ENCODE measurements at places on chromosomes 3 and 15. TPM values are rescaled to one million over a fixed set of nuclear protein-coding genes. Genes with fewer than 3 reads are reported as not detected.

- no peaks in the 10 kb centered on the region for H3K27me3 ChIP-seq
- peaks cover 30% of the 10 kb centered on the region for H3K4me1 ChIP-seq
- H3K4me3 ChIP-seq: no peak overlapping the region
These were observed 945.1 kb downstream of the OTOL1 start for GRCh38 chr3:162441716-162442115.

GRCh38 chr15:80568298-80568697 lies 126.8 kb upstream of the ABHD17C start:
- DNase-seq: peak; percentile 17
- H3K4me1 ChIP-seq: peaks cover 33% of the 10 kb centered on the region
- H3K27ac ChIP-seq: peak overlapping the region; percentile 55
- H3K36me3 ChIP-seq: peaks cover 5% of the 10 kb centered on the region

DNA sequence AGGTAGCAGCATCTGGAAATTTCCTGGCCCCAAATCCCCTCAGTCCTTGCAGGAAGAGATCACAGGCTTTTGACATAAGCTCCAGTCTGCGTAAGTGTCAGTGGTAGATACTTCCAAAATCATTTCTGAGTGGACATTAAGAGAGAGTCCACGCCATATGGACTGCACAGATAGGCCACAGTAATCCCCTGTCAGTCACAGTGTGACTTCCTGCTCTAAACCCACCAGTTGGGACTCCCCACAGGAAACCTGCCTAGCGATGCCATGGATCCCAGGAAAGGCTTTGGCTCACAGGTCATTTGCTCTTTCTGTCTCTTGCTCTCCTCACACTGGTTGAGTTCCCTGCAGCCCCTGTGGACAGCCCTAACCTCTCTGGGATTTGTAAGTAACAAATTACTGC lies 28.8 kb upstream of the MKRN3 start:
- no peak for DNase-seq
- H3K4me1 ChIP-seq: no peaks in the 10 kb centered on the region
- 0 out of 2 replicates have a peak, but pooled peaks cover 4% of the 10 kb centered on the region for H3K36me3 ChIP-seq
- no peaks in the 10 kb centered on the region for H3K27me3 ChIP-seq
- no peak overlapping the region for H3K27ac ChIP-seq
- H3K4me3 ChIP-seq: no peak overlapping the region

DNA sequence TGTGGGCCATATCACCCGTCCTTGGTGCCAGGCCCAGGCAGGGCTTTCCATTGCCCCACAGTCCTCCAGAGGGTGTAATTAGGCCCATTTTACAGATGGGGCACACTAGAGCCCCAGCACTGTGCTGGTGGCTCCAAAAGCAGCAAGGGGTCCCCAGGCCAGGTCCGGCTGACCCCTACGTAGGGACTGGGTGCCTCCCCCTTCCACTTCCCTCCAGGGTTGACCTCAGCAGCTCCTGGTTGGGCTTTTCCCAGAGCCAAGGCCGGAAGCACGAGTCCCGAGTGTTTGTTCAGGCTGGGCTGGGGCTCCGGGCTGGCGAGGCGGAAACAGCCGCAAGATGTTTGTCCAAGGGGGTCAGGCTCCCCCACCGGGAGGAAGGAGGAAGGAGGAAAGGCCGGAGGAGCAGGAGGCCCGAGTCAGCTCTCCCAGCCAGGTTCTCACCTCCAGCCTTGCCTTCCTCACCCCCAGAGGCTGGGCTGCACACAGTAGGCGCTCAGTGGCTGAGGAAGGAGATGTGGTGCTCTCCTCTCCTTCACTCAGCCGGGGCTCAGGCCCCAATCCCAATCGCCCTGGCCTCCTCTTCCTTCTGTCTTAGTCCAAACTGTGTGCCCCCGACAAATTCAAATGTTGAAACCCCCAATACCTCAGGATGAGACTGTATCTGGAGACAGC lies 17.1 kb upstream of the PLXND1 start:
- H3K4me3 ChIP-seq: no peak overlapping the region
- no peak for DNase-seq
- H3K4me1 ChIP-seq: peaks cover 45% of the 10 kb centered on the region
- no peaks in the 10 kb centered on the region for H3K36me3 ChIP-seq
- peaks cover 3% of the 10 kb centered on the region for H3K27me3 ChIP-seq
- no peak overlapping the region for H3K27ac ChIP-seq

DNA sequence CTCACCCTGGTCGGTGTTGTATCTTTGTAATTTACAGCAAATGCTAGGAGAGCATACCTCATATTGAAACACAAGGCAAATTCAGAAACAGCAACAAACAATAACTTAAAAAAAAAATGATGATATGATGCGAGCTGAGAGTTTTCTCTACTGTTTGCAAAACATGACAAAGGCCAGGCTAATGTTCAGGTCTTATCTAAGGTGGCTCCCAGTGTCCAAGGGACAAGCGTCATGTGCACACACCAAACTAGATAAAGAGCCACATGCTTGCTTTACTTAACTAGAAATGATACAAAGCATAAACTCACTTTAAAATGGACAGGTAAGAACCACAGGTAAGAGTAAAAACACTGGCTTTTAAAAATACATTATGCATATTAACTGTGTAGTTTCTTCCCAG lies 375.9 kb downstream of the FOXP1 start:
- peaks cover 20% of the 10 kb centered on the region for H3K4me1 ChIP-seq
- no peak overlapping the region for H3K4me3 ChIP-seq
- no peak overlapping the region for H3K27ac ChIP-seq
- H3K36me3 ChIP-seq: 0 out of 2 replicates have a peak, but pooled peaks cover 6% of the 10 kb centered on the region
- no peak for DNase-seq
- H3K27me3 ChIP-seq: no peaks in the 10 kb centered on the region

DNA sequence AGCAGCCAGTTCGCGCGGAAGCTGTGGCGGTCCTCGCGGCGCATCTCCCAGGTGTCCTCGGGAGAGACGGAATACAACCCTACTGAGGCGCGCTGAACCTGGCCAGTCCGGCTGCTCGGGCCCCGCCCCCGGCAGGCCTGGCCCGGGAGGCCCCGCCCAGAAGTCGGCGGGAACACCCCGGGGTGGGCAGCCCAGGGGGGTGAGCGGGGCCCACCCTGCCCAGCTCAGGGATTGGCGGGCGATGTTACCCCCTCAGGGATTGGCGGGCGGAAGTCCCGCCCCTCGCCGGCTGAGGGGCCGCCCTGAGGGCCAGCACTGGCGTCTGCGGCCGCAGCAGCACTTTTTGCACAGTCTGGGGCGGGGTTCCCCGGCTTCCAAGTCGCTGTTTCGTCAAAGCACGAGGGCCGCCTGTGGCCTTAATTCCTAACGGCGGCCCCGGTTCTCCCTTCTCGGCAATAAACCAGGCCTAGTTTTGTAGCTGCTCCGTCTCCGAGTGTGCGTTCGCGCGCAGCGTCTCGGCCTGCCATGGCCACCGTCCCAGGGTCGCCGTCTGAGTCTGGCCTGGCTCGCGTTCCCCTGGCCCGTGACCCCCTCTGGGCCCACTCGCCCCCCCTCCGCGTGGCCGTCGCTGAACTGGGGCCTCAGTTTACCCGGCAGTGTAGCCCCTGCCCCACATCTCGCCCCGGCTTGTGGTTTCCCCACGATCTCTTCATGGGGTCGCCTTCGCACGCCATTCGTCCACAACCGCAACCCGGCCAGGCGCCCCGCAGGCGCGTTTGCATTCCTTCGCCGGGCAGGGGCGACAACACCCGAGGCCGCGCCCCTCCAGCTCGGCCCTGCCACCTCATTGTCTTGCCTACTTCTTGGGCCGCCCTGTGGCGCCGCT lies 30.0 kb downstream of the NBEAL2 start:
- DNase-seq: peak; percentile 81
- peaks cover 13% of the 10 kb centered on the region for H3K27me3 ChIP-seq
- 0 out of 2 replicates have a peak, but pooled peaks cover 9% of the 10 kb centered on the region for H3K36me3 ChIP-seq
- no peaks in the 10 kb centered on the region for H3K4me1 ChIP-seq
- peak overlapping the region; percentile 84 for H3K27ac ChIP-seq
- peak overlapping the region; percentile 75 for H3K4me3 ChIP-seq

DNA sequence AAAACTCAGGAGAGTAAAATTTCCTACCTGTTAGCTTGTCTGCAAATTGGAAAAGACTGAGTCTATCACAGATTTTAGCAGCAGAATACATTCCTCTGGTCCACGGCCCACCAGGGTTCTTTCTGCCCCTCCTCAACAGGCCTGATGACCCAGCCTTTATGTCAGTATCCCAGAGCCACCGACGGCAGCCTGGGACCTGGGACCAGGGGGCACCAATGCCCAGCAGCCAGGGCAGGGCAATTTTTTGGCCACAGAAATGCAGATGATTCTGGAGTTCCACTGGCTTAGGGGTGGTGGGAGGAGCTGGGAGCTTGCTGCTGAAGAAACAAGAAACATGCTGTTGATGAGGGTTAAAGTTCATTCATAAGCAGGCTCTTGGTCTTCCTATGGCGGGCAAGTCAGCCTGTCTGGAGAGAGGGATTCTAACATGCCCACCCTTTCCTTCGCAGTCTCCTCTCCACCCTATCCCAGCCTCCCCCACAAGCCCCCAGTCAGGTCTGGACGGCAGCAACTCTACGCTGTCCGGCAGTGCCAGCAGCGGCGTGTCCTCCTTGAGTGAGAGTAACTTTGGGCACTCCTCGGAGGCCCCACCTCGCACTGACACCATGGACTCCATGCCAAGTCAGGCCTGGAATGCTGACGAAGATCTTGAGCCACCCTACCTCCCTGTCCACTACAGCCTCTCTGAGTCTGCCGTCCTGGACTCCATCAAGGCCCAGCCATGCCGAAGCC lies 4.3 kb upstream of the MANF start:
- H3K4me3 ChIP-seq: no peak overlapping the region
- peaks cover 13% of the 10 kb centered on the region for H3K36me3 ChIP-seq
- peaks cover 15% of the 10 kb centered on the region for H3K4me1 ChIP-seq
- no peak for DNase-seq
- peaks cover 1% of the 10 kb centered on the region for H3K27me3 ChIP-seq

GRCh38 chr3:151112731-151113130 lies 27.3 kb downstream of the MED12L start:
- peaks cover 12% of the 10 kb centered on the region for H3K27me3 ChIP-seq
- DNase-seq: no peak
- no peak overlapping the region for H3K27ac ChIP-seq
- H3K4me1 ChIP-seq: no peaks in the 10 kb centered on the region

GRCh38 chr3:25910997-25911396 lies 121.1 kb downstream of the OXSM start:
- H3K4me1 ChIP-seq: no peaks in the 10 kb centered on the region
- H3K4me3 ChIP-seq: no peak overlapping the region
- H3K27me3 ChIP-seq: no peaks in the 10 kb centered on the region
- DNase-seq: no peak

Gene RTP1
- not detected for total RNA-seq

Gene PSTPIP1
- total RNA-seq: not detected

Gene ANKUB1
- total RNA-seq: not detected

Gene CLPX
- 38.9 TPM for total RNA-seq

Gene PARP6
- total RNA-seq: 21.6 TPM
